Muscle of arm (tissue), 14 donors: ENCODE measurements at places on chromosomes 12 and 14.
A peak's percentile ranks its signal among the peaks of the same experiment; 100 is the strongest.

DNA sequence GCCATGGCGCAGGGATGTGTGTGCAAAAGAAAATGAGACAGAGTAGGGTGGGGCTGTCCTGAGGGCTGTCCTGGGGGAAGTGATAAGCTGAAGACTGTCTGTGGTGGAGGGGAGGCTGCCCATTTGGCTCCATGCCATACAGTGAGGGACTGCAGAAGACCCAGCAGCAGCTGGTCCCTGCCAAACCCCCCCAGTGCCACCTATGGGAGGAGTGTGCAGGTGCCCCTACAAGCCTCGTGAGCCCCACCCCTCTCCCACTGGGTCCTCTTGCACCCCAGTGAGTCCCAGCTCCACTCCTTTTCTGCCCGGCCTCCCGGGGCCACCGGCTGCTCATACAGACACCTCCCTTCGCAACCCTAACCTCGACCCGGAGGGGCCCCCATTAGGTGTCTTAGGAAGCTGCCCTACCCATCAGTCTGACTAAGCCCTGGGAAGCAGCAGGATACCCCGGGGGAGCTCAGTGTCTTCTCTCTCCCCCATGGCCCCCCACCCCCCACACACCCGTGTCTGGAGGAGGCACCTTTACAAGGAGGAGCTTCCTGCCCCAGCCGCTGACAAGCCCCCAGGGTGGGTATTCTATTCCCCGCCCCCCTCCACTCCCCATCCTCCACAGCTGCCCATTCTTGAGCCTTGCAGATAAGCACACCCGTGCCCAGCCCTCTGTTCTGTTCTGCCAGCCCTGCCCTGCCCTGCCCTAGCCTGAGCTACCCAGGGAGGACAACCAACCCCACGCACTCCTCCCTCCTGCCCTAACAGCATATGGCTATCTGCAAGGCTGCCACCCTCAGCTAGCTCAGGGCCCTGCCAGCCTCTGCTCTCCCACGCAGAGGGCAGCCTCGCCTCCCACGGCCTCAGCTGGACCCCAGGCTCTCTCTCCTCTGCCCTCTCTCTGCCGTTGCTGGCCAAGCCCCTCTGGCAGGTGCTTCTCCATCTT is 41.9 kb downstream of the SLC6A12 start:
- DNase-seq: no peak

- DNase-seq: no peak
Observed at GRCh38 chr12:38367506-38367905, 50.9 kb downstream of the ALG10B start.

GRCh38 chr12:123760267-123760938 is 1.7 kb upstream of the DNAH10 start:
- no peak for DNase-seq

- no peak for DNase-seq
Observed at GRCh38 chr12:53060721-53061276, 10.9 kb downstream of the TNS2 start.

DNA sequence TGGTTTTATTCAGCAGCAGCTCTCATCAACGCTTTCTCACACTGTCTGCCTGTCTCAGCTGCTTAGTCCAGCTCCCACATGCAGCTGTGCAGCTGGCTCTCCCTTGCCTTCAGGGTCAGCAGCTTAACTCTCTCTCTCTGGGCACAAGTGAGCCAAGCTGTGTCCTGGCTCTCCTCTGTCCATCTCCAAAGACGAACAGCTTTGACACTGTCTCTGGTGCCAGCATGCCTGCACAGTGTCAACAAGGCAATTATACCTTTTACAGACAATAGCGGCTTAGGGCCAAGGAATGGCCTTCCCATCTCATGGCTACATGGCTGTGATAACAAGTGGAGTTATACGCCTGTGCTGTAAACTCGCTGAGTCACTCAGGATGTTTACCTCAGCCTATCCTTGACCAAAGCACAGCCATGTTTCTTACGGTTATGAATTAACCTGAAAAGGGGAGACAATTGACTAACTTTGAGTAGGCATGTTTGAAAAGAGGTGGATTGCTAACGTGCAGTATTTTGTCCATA is 38.4 kb upstream of the MANSC4 start:
- DNase-seq: peak; percentile 16

GRCh38 chr12:77060136-77060882 is 5.1 kb downstream of the E2F7 start:
- DNase-seq: no peak

DNA sequence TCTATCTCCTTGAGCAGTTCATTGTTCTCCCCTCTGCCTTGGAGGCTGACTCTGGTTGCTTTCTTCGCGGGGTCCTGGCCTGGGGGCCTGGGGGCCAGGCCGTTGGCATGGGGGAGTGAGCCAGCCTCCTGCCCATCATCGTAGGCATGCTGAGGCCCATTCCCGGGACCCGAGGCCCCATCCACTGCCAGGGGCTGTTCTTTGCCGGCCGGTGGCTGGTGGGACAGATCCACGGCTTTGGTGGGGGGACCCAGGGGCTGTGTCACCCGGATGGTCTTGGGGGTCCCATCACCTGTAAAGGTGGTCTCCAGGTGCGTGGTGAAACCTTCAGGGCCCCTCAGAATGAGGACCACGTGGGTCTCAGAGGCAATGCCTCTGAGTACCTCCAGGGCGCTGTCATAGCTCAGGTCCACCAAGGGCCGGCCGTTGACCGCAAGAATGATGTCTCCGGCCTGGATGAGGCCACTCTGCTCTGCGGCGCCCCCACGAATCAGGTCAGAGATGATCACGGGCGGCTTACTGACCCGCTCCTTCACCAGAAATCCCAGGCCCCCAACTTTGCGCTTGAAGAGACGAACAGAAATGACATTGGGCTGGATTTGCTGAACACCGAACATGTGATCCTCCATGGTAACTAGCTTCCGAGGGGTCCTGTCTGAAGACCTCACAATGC is 30.8 kb downstream of the NOS1 start:
- no peak for DNase-seq

GRCh38 chr14:23571701-23572523 is 4.3 kb upstream of the AP1G2 start:
- no peak for DNase-seq

- no peak for DNase-seq
Observed at GRCh38 chr12:110379197-110379596, 24.3 kb downstream of the ANAPC7 start.

DNA sequence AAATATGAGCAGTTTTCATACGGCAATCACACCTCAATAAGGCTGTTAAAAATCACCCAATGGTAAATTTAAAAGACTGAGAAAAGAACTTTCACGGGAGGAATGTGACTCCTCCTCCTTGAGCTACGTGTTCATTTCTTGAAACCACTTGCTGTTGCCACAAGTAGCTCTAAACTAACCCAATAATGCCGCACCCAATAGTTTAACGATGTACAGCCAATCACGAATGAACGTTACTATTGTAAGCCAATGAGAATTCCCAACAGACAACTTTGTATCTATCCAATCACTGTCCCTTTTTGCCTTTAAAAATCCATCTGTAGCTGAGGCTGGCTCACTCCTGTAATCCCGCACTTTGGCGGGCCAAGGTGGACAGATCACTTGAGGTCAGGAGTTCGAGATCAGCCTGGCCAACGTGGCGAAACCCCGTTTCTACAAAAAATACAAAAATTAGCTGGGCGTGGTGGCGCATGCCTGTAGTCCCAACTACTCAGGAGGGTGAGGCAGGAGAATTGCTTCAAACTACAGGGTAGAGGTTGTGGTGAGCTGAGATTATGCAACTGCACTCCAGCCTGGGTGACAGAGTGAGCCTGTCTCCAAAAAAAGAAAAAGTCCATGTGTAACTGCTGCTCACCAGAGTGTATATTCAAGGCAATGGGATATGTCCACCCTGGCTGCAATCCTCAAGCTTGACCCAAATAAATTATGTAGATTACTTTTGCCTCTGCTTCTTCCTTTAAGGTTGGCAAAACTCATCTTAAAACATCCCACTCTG is 24.4 kb upstream of the BTBD6 start:
- DNase-seq: no peak

DNA sequence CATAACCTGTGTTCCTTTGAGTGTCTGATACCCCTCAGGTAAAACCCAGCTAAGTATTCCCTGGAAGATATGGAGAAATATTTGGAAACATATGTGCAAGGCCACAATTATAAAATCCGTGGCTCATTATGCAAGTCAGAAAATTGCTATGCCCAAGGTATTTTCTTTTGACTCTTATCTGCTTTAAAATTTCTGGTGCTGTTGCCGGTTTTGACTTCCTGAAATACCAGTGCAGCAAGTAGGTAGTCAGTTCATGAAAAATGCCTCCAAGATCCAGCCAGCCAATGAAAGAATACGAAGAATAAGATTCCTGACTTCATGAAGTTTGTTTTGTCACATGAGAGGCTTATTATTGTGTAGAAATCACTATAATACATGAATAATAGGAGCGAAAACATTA is 20.2 kb upstream of the FUT8 start:
- no peak for DNase-seq

GRCh38 chr14:23297096-23297495 is 5.6 kb downstream of the PPP1R3E start:
- no peak for DNase-seq

DNA sequence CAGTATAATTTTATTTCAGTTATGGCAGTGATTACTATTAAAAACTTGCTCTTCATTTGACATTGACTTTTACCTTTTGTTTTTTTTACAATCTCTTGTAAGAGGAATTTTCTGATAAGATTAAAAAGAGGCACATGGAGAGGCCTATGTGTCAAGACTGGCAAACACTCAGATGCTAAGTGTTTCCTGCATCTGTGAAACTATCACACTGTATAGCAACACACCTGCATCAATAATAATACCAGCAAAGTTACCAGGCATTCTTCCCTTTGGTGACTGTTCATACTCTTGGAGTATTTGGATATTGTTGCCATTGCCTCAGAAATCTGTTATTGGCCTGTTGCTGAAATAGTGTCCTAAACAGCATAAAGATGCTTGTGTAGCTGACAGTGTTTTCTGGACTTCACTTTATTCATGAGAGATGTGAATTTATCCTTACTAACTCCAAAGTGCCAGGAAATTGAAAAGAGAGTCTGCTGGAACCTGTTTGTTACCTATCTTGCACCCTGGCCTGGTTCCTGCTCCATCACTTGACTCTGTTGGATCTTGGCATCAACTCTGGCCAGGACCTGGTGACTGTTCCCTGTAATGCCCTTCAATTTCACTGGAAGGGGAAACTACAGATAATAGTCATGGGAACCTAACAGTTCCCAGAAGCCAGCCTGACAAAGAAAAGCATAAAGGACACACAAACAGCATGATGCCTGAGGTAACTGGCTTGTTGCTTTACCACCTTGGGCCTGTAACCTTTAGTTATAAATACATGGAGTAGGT is 19.8 kb downstream of the SLC16A7 start:
- DNase-seq: no peak

DNA sequence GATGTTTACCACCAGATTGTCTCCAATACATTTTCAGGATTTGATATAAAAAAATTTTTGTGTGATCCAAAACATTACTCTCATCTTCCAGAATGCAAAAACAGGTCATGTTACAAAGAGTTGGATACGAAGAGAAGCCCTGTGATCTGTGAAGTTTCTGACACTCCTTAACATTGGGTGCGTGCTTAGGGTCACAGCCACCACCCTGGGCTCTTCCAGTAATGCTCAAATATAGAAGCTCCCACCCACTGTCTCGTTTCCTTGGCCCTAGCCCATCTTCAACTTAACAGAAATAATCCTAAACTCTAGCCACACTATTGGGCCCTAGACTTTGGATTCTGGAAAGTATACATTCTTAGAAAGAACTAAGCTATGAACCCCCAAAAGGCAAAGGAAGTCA is 32.9 kb upstream of the HSP90B1 start:
- DNase-seq: no peak

GRCh38 chr14:53226553-53226952 is 73.4 kb upstream of the DDHD1 start:
- DNase-seq: peak; percentile 42

- no peak for DNase-seq
Observed at GRCh38 chr14:104982548-104983230, 2.9 kb upstream of the CLBA1 start.

GRCh38 chr14:55389330-55389729 is 22.3 kb downstream of the ATG14 start:
- no peak for DNase-seq

DNA sequence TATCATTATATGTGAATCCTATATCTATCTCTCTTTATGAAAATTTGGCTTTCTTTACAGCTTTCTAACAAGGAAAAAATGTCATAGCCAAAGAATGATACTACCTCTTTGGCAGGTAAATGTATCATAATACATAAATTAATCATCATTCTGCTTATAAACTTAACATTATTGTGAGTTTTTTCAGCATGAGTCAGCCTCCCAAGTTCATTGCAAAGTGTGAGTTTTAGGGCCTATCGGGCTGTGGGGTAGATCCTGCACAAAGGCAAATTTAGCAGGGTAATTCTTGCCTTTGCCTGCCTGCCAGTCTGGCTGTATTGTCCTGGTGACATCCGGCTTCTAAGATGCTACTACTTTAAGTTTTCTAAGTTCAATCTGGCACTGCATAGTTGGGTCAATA is 412.6 kb downstream of the MDGA2 start:
- no peak for DNase-seq

DNA sequence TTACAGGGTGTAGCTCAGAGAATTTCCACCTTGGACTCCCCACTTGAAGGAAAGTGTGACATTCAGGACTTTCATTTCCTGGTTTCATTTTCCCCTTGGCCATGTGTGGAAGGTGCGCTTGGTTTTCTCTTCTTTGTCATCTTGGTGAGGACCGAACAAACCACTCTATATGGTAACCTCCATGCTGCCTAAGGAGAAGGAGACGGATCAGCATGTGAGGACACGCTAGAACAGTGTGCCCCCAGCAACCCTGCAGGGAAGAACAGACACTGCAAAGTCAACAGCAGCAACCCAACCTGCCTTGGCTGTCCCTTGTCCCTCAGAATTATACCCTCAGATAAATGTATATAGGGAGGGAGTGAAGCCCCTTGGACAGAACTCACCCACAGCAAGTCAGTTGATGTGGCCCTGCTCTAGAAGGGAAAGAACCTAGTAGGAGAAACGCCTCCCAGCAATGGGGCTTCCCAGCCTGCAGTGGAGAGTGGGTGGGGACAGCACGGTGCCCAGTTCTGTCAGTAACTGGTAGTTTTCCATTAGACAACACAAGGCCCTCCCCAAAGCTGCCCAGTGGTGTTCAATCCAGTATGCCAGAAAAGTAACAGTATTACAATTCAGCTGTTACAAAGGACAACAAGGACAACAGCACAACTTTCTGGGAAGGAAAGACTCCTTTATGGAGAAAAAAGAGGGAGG is 18.9 kb upstream of the COCH start:
- no peak for DNase-seq

DNA sequence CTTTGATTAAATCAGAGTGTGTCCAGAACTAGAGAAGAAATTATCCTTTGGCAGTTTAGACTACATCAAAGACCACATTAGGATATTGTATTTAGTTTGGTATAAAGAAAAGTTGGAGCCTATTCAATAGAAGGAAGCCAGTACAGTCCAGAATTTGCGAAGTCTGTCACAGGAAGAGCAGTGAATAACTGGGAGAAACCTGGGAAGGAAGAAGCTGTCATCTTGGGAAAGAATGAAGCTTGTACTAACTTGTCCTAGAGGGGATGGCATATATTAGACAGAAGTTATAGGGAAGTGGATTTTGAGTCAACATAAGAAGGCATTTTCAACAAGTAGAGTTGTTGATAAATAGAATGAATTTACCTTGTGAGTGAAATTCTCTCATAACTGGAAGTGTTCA is 386.7 kb downstream of the LRIG3 start:
- no peak for DNase-seq
